ENCODE measurements at places on chromosomes 2 and 18.
A peak's percentile ranks its signal among the peaks of the same experiment; 100 is the strongest.

DNA sequence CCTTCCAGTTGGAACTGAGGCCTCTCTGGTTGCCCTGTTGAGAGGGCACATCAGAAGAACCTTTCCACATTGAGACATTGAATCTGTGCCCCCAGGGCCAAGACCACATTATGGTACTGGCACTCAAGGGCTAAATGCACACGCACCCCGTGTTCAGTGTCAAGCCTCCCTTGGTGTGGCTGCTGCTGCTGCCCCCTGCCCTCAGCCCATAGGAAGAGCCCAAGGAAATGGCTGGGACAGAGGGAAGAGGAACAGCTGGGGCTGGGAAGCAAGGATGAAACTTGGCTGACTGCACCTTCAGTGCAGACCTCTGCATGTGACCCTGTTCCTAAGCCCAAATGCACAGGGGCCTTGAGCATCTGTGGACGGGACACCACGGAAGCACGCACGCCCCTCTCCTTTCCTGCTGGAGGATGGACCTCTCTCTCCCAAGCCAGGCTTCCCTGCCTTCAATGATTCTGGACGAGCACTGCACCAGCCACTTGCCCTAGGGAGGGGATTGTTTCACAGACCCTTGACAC is 40.2 kb downstream of the NIFK start:
- DNase-seq = no peak

- DNase-seq = no peak
Measured at GRCh38 chr18:12750715-12751502, 48.1 kb downstream of the PSMG2 start.

- DNase-seq = peak; percentile 8
Measured at GRCh38 chr2:181462033-181462432, 4.8 kb downstream of the ITGA4 start.

DNA sequence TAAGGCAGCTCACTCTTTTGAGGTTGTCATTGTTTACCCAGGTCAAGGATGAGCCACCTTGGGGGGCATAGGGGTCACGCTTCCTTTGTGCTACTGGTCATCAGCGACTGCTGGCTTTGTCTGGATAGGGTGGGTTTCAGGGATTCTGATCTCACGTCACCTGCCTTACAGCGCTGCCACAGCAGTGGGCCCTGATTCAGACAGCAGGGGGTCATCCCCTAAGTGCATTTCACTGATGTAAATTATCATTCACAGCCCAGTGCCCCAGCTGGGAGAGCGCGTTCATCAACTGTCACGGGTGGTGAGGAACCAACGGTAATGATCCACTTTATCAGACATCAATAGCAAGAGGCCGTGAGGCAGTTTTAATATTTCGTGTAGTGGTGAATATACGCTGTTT is 291.2 kb downstream of the NEDD4L start:
- no peak for DNase-seq

- DNase-seq = no peak
Measured at GRCh38 chr2:47562548-47562947, 159.6 kb downstream of the MSH2 start.

- no peak for DNase-seq
Measured at GRCh38 chr2:30248791-30249190, 17.5 kb downstream of the LBH start.

- no peak for DNase-seq
Measured at GRCh38 chr2:127581516-127582490, 46.3 kb downstream of the MYO7B start.

DNA sequence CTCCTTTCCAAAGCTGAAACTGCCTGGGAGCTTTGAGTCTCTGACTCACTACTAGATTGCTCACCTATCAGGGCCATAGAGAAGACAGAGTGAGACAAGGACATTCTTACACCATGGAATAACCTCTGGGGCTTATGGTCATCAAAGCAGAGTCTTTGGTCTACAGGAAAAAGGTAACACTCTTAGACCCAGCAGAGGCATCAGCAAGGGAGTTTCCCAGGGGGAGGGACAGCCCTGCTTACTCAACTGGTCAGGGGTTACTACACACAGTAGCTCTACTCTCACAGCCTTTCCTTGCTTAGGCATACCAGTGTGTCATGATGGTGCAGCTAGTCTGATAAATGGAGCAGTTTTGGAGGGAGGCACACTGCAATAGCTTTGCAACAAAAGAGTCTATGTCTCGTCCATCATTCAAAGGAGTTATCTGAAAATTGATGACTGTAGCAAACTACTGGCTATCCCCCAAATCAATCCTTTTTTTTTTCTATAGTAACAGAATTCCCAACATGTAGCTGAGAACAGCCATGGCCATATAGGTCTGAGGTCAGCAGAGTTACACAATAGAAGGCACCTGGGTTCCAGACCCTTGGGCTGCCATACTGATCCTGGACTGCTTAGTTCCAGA is 22.4 kb upstream of the CD28 start:
- DNase-seq = no peak

DNA sequence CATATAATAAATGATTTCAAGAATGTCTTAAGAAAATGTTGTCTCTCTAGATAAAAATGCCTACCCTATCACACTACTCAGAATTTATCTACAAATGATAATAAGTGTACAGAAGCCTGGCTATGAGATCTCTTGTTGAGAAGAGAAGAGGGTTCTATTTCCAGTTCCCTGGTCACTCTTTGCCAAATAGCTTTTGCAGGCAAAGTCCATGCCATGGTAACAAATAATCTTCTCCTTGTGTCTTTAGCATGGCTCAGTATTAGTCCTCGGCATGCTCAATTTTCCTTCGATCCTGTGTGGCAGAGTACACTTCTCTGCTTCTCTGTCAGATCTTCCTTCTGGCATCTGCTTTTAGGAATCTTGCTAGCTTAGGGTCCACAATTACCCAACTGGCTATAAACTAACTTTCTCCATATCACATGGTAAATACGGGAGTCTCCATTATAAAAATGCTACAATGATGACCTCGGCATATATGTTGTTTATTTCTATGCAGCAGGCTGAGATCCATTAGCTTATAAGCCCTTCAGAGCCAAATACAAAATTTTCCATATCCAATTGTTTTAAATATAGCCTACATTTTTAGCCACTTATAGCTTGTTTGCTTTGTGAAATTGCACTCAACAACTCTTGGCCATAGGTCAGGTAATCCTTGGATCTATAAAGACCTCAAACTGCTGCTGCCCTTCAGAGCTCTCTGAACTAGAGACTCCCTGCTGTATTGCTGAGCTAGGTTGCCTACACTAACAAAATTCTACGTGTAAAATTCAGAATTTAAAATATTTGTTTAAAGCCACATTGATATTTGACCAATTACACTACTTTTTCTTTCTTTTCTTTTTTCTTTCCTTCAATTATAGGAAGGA is 157.5 kb downstream of the FSIP2 start:
- DNase-seq = no peak

GRCh38 chr18:63306819-63307550 is 12.6 kb downstream of the BCL2 start:
- DNase-seq = peak; percentile 41

- DNase-seq = no peak
Measured at GRCh38 chr18:55334875-55335274, 253.1 kb downstream of the TCF4 start.

DNA sequence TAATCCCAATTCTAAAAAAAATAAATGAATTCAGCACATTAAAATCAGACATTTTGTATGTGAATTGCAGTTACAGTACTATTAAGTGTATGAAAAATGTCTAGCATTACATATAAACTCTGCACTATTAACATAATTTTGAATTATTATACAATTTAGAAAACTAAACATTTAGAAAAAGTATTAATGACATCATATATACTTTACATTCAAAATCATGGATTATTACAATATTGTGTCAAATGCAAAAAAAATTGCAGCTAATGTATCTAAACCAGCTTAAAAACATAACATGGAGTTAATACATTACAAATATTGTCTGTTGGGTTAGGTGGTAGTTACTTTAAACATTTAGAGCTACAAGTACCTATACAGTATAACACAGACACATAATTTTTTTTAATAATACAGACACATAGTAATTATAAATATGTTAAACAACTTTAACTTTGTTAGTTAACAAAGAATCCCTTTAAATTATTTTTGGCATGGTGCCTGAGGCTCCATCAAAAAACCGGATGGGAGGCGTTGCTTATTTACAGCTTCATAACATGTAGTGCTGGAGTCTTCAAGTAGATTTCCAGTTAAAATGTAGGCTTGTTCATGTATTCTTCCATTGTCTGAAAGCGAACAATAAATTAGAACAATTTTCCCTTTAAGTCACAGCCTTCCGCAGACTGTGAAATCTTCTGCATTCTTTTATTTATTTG is 79.1 kb downstream of the AP1S3 start:
- no peak for DNase-seq

All from MV-4-11 (cell line).